Fibroblast of upper back skin (primary cell): ENCODE measurements at places on chromosomes 13 and 19.
A peak's percentile ranks its signal among the peaks of the same experiment; 100 is the strongest.

DNA sequence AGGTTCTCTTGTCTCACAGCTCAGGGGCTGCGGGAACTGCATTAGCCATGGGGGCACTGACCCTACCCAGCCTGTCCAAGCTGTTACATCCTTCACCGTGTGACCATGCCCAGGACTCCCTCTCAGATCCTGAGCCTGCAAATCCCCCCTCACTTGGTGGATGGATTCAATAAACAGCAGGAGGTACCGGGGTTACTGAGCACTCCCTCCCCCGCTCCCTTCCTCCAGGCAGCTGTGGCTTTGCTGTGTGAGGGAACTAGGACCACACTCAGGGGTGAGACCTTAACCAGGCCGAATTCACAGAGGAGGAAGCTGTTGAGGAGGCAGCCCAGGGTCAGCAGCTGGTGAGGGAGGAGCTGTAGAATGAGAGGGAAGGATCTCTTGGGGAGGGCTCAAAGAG lies 27.0 kb upstream of the CEACAM1 start:
- DNase-seq, result no peak

GRCh38 chr19:56972291-56972841 lies 131.8 kb upstream of the PEG3 start:
- no peak for DNase-seq

DNA sequence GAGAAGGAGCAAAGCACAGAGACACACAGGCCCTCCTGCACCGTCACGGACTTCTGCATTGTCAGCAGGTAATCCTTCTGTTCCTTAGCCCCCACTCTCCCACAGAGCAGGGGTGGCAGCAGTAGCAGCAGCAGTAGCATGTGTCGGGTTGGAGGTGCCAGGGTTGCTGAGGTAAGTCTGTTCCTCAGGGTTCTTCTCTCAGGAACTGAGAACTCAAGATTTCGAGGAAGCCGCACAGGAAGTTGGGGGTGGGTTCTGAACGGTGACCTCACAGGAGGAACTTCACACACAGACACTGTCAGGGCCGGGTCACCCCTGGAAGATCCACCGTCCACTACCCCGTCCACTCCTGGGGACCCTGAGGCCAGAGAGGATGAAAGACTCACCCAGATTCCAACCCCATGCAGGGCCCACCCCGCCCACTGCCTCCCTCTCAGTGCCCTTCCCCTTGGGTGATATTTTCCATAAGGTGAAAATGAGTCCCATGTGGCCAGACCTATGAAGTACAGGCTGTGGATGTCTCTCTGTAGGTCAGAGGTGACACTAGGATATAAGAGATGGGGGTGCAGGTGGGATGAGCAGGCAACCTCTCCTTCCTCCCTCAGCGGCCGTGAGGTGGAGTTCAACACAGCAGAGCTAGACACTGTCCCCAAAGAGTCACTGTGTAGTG lies at the start of gene SIGLEC12:
TSS of gene SIGLEC12 (minus strand) at position 207 of the 670 bp plus-strand sequence. CDS start at position 140, 67 bp downstream.
- no peak for DNase-seq

GRCh38 chr13:112253631-112254030 lies 122.5 kb upstream of the SPACA7 start:
- DNase-seq, result no peak

DNA sequence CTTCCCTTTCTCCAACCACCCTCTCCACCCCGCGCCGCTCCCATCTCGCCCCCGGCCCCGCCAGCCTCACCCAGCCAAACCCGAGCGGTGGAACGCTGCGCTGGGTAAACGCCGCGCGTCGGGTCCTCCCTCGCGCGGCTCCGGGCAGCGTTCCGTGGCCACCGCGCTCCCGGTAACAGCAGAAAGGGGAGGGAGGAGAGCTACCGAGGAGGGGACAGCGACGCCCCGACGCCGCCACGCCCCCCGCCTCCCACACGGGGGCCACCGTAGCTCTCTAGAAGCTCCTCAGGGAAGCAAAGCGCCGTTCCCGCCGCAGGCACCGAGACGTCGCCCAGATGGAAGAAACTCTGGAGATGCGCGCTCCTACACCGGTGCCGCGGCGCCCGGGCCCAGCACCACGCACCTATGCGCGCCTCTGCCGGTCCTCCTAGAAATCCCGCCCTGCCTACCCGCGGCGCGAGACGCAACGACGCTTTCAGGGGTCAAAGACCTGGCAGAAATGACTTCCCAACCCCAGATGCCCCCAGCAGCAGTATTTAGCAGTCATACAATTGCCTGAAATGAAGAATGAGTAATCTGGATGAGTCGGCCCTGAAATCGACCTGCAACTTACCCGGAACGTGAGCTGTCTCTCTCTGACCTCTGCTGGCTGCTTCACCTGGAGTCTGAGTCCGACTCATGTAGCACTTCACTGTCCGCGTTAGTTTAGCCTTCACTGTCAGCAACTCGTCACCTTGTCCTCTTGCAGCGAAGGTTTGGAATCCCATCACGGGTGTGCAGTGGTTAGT lies at the start of gene RUBCNL:
TSS of gene RUBCNL (minus strand) at position 189 of the 788 bp plus-strand sequence. CDS start 14,777 bp downstream, outside the sequence.
- no peak for DNase-seq

DNA sequence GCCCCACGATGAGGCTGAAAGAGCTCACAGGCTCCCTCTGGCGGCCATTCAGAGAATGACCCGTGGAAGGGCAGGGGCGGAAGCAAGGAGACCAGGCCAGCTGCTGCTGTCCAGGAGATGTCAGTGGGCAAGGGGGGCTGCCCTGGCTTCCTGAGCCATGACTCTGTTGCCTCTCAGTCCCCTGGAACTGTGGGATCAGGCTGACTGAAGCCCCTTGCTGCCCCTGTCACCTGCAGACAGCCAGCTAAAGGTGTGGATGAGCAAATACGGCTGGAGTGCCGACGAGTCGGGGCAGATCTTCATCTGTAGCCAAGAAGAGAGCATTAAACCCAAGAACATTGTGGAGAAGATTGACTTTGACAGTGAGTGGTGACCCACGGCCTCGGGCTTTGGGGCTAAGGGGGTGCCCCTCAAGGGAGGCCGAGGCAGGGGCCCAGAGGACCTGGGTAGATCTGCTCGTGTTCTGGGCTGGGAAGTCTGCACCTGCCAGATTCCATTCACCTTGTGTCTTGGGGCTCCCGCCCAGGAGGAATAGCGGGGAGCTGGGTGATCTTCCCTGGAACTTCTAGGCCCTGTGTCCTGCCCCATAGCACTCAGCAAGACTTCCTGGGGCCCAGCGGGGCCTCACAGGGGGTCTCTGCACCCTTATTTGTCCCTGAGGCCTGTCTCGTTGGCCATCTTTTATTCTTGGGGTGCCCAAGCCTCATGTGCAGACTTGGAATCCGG lies 12.5 kb upstream of the ACTN4 start:
- DNase-seq, result peak; percentile 64

GRCh38 chr13:25252752-25253151 lies 34.5 kb downstream of the MTMR6 start:
- DNase-seq, result no peak

- no peak for DNase-seq
Measured at GRCh38 chr13:48320891-48321510, 17.4 kb downstream of the RB1 start.

- no peak for DNase-seq
Measured at GRCh38 chr13:59423708-59424340, 739.9 kb downstream of the DIAPH3 start.

GRCh38 chr13:102198418-102199311 lies 203.2 kb downstream of the FGF14 start:
- peak; percentile 5 for DNase-seq

- DNase-seq, result no peak
Measured at GRCh38 chr13:40330950-40331349, 335.5 kb downstream of the FOXO1 start.

DNA sequence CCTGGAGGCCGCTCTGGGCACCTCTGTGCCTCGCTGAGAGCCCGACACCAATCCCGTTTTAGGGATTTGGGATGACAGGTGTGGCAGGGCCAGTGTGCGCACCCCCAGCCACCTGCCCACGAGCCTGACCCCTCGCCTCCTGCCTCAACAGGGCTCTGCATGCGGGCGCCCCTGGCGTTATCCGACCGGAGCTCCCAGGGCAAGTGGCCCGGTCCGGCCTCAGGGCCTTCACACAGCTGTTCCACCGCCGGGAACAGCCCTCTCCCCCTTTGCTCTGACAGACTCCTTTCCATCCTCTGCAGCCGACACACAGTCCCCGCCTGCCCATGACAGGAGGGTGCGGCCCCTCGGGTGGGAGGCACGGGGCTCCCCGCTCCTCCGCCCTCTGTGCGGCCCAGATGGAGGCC lies 7.1 kb upstream of the WDR18 start:
- DNase-seq, result no peak

- DNase-seq, result no peak
Measured at GRCh38 chr13:101262306-101262705, 154.0 kb downstream of the NALCN start.

DNA sequence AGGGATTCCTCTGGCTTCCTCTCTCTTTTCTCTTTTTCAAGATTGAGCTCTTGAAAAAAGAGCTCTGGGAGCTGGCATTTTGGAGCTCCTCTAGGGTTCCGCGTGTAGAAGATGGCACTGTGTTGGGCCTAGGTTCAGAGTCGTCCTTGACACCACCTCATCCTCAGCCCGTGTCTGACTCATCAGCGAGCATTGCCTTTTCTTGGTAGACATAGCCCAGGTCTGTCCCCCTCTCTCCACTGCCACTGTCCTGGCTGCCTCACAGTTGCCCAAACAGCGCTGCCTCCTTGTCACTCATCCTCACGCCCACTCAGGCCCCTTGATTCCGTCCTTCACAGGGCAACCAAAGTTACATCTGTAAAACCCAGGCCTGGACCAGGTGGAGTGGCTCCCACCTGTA lies 24.6 kb downstream of the PAK4 start:
- DNase-seq, result no peak

GRCh38 chr13:113639616-113640262 lies 18.3 kb downstream of the ATP4B start:
- no peak for DNase-seq

DNA sequence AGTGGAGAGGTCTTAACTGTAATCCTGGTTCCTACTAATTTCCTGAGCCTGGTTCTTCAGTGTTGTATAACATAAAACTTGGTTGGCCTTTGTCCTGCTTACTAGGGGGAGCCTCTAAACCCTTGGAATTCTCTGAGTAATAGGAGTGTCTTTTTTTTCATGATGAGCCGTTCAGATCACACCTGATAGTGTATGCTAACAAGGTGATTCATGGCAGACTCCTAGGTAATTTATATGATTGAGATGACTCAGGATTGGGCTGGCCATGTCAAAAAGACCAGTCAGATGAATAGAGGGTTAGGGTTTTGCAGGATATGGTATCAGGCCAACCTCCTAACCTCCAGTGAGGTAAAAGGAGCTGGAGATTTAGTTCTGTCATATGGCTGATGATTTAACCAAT lies 135.8 kb upstream of the KLF12 start:
- DNase-seq, result no peak

GRCh38 chr13:43730642-43731041 lies 56.1 kb downstream of the ENOX1 start:
- DNase-seq, result peak; percentile 77

GRCh38 chr13:29005035-29005762 lies 185.1 kb downstream of the MTUS2 start:
- no peak for DNase-seq

DNA sequence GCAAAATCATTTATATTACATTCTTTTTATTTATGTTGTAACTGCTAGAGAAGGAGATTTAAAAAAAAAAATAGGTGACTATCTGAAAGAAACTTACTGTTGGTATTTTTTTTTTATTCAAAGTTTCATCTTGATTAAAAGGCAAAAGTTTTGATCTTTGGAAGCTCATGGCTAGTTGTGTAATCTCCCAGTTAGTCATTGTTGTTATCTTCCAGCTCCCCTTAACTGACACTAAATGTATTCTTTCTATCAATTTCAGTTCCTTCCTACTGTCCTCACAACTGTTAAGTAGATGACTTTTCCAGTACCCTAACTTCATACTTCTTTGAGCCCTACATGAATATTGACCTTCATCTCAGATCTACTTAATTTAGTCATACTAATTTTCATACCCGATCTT lies 71.1 kb downstream of the PIBF1 start:
- no peak for DNase-seq
